Osteocyte (in vitro differentiated cells): ENCODE measurements at places on chromosomes 1 and 21.

GRCh38 chr1:7916501-7916830 lies 24.2 kb downstream of the TNFRSF9 start:
- no peak for DNase-seq

- DNase-seq = no peak
Measured at GRCh38 chr21:21929789-21930188, 931.6 kb downstream of the NCAM2 start.

DNA sequence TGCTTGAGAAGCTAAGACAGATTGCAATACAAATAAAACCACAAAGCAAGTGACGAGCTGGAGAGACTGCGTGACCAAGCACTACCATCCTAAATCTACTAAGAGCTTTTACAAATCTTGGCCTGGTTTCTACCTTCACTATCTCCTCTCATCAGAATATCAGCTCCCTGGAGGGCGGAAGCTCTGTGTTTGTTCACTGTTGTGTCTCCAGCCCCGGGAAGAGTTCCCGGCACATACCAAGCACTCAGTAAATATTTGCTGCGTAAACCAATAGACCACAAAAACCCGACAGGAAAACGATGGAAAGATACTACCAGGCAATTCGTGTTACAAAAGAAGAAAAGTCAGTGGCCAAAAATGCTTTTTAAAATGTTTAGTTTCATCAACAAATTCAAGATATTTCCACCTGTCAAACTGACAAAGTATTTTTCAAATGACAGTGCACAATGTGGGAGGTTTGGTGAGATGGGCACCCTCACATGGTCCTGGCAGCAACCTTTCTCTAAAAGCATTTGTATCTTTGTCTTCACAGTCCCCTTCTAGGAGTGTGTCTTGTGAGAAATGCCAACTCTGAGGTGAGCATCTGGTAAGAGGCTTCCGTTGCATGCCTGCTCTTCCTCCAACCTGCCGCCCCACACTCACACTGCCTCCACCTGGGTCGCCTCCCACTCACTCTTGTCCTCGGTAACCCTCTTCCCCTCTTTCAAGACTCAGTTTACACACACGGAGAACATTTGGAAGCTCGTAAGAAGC lies 34.7 kb downstream of the SLC1A7 start:
- DNase-seq = no peak

DNA sequence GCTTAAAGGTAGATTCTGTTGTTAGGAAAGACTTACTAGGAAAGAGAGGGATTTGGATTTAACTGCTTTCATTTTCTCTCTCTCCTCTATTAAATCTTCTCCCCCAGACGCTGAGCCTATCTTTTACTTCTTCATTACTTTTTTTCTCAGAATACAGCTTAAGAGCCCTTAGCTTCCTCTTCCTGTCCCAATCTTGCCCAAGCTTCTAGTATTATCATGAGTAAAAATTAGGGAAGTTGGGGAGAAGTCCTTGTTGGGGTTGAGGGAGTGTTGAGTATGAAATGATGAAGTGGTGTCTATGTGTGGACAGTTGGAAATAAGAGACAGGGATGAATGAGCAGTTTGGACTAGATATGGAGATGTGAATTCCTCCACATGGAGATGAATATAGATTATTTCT lies 35.0 kb downstream of the ACP6 start:
- no peak for DNase-seq

DNA sequence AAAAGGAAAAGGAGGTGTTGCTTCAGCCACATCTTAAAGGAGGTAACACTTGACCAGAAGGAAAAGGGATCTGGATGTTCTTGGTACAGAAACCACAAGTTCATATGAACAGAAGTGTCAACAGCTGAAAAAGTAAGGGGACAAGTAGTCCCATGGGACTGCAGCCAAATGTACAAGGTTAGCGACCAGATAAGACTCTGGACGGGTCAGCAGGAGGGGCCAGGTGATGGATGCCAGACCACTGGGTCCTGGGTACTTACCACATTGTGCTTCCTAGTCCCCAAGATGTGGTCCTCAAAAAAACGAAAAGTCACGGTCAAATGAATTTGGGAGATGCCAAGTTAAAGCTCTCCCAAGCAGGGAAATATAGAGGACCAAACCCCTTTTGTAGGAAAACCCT lies 16.6 kb upstream of the BMP8A start:
- no peak for DNase-seq

DNA sequence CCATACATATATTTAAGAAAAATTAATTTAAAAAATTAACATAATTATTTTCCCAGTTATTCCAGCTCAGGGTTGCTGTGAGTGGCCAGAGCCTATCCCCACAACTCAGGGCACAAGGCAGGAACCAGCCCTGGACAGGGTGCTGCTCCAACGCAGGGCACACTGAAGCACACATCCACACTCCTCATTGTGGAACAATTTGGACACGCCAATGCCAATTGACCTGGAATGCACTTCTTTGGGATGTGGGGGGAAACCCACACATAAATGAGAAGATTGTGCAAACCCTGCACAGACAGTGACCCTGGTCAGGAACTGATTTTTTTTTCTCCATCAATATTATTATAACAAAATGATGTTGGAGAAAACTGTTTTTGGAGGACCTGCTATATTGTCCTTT lies 23.4 kb downstream of the SAMSN1 start:
- no peak for DNase-seq
